ENCODE measurements at places on chromosomes 3 and 15. TPM values are rescaled to one million over a fixed set of nuclear protein-coding genes. Genes with fewer than 3 reads are reported as not detected.

The CRYGS gene
- total RNA-seq, result 2.6 TPM

- no peaks in the 10 kb centered on the region for H3K36me3 ChIP-seq
- no peaks in the 10 kb centered on the region for H3K4me1 ChIP-seq
These were observed 174.2 kb downstream of the NR1D2 start for GRCh38 chr3:24119321-24119751.

GRCh38 chr3:185527364-185527763 is 25.0 kb downstream of the LIPH start:
- no peak overlapping the region for H3K27ac ChIP-seq
- no peaks in the 10 kb centered on the region for H3K36me3 ChIP-seq
- no peaks in the 10 kb centered on the region for H3K27me3 ChIP-seq
- no peak overlapping the region for H3K4me3 ChIP-seq

DNA sequence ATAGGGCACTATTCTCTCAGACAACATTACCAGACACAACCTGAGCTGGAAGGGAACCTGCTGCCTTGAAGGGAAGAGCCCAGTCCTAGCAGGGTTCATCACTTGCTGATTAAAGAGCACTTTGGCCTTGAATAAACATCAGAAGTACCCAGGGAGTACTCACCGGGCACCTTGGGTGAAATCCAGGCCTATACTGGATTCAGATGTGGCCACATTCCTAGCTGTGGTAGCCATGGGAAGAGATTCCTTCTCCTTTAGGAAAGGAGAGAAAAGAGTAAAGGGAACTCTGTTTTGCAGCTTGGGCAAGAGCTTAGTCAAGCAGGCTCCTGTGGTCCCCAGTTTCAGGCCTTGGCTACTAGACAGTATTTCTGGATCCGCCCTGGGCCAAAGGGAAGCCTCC is 195.0 kb downstream of the SPATA16 start:
- DNase-seq, result no peak
- H3K4me3 ChIP-seq, result no peak overlapping the region
- no peaks in the 10 kb centered on the region for H3K27me3 ChIP-seq
- no peaks in the 10 kb centered on the region for H3K4me1 ChIP-seq
- H3K36me3 ChIP-seq, result no peaks in the 10 kb centered on the region

The LSAMP gene
- 5.9 TPM for total RNA-seq

DNA sequence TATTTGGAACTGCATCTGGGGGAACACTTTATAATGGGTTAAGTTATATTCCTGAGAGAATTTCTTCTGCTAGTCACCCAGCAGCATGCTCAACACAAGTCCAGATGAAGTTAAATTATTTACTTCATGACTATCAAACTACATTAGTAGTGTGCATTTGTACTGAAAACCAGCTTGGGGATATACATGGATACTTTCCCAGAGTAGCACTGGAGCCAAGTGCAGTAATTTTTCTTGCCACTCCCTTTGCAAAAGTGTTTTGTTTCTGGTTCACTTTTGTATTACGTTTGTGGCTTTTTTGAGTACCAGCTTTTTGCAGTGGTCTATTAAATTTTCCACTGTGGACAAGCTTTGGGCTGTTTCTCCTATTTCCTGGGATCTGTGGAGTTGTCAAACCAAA is 243.0 kb downstream of the AGBL1 start:
- H3K27ac ChIP-seq, result no peak overlapping the region
- H3K27me3 ChIP-seq, result no peaks in the 10 kb centered on the region
- no peak overlapping the region for H3K4me3 ChIP-seq
- H3K4me1 ChIP-seq, result no peaks in the 10 kb centered on the region
- no peaks in the 10 kb centered on the region for H3K36me3 ChIP-seq

- no peaks in the 10 kb centered on the region for H3K27me3 ChIP-seq
- H3K4me1 ChIP-seq, result no peaks in the 10 kb centered on the region
- H3K36me3 ChIP-seq, result no peaks in the 10 kb centered on the region
- H3K4me3 ChIP-seq, result no peak overlapping the region
- no peak for DNase-seq
- H3K27ac ChIP-seq, result no peak overlapping the region
These were observed 5.4 kb upstream of the MRPS22 start for GRCh38 chr3:139338405-139338804.

- no peak overlapping the region for H3K27ac ChIP-seq
- no peaks in the 10 kb centered on the region for H3K4me1 ChIP-seq
- no peak for DNase-seq
- no peaks in the 10 kb centered on the region for H3K36me3 ChIP-seq
These were observed 6.2 kb downstream of the ESYT3 start for GRCh38 chr3:138440596-138440995.

DNA sequence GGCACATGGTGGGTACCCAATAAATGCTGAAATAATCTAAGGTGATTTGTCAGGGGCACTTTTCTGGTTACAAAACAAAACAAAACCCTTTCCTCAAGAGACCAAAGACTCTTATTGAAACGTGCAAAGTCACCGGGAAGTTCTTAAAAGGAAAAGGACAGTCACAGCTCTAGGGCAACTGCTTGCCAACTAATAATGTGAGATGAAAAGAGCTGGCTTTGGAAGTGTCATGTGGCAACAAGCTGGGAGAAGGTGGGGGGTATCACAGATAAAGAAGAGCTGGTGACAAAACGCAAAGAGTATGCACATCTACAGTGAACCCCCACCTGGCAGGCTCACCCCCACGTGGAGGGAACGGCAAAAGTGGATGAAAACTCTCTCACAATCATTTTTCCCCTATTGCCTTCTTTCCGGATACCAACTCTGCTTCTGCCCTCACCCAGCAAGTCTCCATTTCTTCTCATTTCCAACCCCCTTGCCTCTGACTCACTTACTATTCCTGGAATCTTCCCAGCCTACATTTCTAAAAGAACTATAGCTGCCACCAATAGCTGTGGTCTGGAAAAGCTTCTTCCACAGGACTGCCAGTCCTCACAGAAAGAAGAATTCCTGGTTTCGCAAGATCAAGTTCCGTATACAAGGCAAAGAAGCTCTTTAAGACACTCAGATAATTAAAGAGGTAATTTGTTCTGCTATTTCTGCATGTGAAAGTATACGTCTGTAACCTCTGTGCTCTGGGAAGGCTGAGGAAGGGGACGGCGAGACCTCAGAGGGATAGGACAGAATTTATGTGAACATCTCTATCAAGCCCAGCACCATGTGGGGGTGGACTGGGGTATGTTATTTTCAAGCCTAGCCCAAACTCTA is 21.8 kb upstream of the ANPEP start:
- no peaks in the 10 kb centered on the region for H3K27me3 ChIP-seq
- no peak for DNase-seq
- no peaks in the 10 kb centered on the region for H3K4me1 ChIP-seq
- H3K36me3 ChIP-seq, result peaks cover 15% of the 10 kb centered on the region
- H3K4me3 ChIP-seq, result no peak overlapping the region

GRCh38 chr3:81249540-81250029 is 511.9 kb downstream of the GBE1 start:
- H3K27ac ChIP-seq, result no peak overlapping the region
- no peaks in the 10 kb centered on the region for H3K36me3 ChIP-seq
- no peak overlapping the region for H3K4me3 ChIP-seq
- H3K27me3 ChIP-seq, result no peaks in the 10 kb centered on the region
- no peak for DNase-seq
- H3K4me1 ChIP-seq, result no peaks in the 10 kb centered on the region

DNA sequence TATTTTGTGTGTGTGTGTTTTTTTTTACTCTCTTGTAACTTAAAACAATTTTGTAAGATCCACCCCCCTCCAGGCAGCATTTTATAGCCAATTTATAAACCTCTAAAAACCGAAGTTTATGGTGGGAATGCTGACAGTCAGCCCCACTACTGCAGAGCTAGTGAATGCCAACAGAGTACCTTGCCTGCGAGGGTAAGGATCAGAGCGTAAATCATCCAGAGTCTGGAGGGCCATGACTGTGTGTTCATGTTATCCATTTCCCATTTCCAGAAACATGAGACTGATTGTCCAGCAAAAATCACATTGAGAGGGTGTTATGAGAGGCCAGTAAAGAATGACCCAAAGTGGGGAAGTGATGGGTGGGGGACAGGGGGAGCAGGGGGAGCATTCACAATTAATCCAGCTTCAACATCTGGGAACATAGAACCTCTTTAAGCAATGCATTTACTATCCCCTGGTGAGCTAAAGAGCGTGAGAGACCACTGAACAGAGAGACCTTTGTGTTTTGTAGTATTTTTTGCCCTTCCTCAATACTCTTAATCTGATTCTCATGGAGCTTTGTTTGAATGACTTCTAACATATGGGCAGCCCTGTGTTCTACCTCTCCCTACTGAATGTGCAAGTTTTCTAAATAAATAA is 464.5 kb downstream of the RBMS3 start:
- H3K36me3 ChIP-seq, result no peaks in the 10 kb centered on the region
- no peaks in the 10 kb centered on the region for H3K27me3 ChIP-seq
- H3K27ac ChIP-seq, result no peak overlapping the region
- no peaks in the 10 kb centered on the region for H3K4me1 ChIP-seq

DNA sequence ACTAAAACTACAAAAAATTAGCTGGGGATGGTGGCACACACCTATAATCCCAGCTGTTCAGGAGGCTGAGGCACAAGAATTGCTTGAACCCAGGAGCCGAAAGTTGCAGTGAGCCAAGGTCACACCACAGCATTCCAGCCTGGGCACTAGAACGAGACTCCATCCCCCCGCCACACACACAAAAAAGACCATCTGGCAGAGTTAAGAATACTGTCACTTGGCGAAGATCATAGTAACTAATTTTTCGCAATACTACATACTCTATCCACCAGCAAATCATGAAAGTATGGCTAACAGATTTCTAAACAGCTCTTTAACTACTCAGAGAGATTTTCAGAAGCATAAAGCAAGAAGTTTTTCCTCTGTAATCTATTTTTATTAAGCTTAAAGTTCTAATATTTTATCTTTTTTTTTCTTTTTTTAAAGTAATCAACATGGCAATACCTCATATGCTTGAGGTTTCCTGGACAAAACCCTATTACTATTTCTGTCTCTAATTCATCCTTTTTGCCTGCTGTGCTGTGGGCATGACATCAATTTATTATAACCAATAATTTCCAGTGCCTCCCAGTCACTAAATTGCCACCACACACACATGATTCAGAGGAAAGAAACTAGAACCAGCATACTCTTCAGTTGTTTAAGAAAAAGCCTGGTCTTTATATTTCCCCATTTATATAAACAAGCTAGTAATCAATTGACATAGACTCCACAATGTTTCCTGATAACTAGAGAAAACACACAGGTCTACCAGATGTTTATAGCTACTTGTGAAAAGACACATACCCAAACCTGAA is 46.9 kb downstream of the CHSY1 start:
- DNase-seq, result no peak
- no peak overlapping the region for H3K27ac ChIP-seq
- H3K36me3 ChIP-seq, result no peaks in the 10 kb centered on the region
- H3K4me1 ChIP-seq, result no peaks in the 10 kb centered on the region
- H3K4me3 ChIP-seq, result no peak overlapping the region

Data from colonic mucosa (tissue), 4 donors.